ENCODE measurements at places on chromosomes 13 and 19.
A peak's percentile ranks its signal among the peaks of the same experiment; 100 is the strongest.

GRCh38 chr13:30835442-30835841 is 70.6 kb upstream of the MEDAG start:
- DNase-seq: peak; percentile 30

DNA sequence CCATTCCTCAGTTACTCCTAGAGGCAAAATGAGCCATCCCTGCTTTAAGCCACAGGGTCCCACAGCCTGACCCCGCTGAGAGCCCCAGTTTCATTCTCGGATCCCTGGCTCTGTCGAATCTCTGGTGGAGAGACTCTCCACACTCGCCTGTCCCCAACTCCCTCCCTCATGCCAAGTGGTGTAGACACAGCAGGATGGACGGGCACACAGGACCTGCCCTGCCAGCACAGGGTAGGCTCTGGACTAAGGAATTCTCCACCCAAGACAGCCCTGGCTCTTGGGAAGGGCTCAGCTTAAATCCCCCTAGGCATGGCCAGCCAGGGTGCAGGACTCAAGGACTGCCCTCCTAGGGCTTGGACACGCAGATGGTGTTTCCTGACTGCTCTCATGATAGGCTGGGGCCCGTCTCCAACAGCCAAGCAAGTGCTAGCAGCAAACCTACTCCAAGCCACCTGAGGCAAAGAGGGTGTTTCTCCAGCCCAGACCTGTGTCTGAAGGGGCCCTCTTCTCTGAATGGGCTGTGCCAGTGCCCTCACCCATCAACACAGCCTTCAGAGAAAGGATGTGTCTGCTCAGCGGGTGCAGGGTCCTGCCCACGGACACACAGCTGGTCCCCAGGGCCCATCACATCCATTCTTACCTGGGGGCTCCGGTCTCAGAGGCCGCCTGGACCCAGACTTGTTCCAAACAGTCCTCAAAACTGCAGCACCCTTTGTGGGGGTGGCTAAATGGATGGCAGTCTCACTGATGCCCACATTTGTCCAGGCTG is 65.3 kb downstream of the PEPD start:
- DNase-seq: no peak

DNA sequence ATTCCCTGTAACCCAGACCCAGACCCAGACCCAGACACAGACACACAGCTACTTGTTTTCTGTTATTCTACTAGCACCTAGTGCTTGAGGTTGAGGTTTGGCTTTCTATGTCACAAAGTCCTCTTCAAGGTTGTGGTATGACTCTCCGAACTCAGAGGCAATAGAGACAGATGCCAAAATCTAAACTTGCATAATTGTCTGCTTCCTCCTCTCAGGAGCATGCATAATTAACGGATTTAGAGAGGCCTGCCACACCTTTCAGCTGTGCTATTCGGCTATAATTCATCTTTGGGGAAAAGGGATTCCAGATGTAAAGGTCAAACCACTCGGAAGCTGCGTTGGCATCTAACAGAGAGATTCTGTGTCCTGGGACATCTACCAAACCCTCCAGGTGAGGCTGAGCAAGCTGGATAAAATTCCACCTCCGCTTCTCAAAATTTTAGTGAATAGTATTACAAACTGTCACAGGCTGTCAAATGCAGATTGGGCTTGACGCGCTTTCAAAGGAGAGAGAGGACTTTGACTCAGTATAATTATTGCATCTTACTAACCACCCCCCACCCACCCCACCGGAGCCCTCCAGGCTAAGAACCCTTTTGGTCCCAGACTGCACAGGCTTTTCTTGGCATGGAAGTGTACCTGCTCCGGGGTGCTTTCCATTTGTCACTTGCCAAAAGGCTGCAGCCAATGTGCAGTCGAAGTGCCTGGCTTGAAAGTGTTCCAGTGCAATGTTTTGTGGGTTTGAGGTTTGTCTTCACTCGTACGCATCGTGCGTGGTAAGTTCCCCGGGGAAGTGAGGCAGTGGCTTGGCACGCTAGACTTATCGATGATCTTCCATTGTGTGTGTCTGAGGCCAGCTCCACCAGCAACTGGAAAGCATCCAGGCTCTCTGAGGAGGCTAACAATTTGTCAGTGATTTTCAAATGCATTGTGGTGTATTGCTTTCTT is 194.1 kb downstream of the TDRD3 start:
- DNase-seq: no peak

GRCh38 chr13:102327119-102327617 is 74.7 kb downstream of the FGF14 start:
- DNase-seq: no peak
